ENCODE measurements at places on chromosomes 7 and 10.

- DNase-seq, result no peak
Measured at GRCh38 chr7:126605056-126605455, 647.7 kb downstream of the GRM8 start.

DNA sequence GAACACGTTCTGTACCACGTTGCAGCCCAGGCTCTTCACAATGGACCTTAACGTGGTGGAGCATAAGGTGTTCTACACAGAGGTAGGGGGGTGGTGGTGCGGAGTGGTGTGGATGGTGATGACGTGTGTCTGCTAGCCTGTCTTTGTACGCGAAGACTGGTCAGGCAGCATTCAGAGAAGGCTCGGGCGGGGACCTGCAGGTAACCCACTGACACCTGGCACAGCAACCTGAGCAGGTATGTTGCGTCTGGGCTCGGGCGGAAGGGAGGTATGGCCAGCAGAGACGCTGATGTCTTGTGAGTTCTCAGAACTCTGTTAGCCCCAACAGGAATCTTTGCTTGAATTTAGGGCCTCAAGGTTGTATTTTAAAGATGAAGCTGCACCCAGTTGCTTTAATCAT lies 55.0 kb downstream of the TRRAP start:
- DNase-seq, result no peak

- DNase-seq, result no peak
Measured at GRCh38 chr7:139708541-139708940, 69.3 kb downstream of the HIPK2 start.

DNA sequence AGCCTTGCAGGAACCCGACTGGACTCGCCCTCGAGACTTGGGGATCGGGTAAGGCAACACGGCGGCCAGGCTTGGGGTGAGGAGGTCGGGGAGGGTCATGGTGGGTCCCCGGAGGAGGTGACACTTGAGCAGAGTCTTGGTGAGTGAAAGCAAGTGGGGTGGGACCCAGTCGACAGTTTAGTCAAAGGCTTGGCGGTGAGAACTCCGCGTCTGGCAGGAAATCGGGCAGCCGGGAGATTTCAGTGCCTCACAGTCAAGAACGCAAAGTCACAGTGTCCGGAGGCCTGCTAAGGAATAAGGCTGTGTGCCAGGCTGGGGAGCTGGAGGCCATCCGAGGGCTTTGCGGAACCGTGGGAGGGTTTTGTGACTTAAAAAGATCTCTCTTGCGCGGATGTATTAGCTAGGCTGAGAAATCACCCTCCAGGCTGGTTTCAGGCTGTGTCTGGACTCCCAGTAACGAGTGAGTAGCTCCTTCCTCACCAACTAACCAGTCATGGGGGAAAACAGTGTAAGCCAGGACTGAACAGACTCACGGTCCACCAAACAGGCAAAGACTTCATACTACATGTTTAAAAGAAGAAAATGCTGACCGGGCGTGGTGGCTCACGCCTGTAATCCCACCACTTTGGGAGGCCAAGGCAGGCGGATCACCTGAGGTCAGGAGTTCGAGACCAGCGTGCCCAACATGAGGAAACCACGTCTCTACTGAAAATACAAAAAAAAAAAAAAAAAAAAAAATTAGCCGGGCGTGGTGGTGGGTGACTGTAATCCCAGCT lies 613 bp downstream of the AP5Z1 start:
- DNase-seq, result peak; percentile 65

DNA sequence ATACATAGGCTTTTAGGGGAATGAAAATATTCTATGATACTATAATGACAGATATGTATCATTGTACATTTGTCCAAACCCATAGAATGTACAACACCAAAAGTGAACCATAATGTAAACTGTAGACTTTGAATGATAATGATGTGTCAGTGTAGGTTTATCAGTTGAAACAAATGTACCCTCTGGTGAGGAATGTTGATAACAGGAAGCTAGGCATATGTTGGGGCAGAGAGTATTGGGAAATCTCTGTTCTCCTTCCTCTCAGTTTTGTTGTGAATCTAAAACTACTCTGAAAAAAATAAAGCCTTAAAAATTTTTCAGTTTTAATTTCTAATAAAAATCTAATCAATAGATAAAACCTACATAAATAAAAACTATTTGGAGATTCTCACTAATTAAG lies 36.9 kb downstream of the C1GALT1 start:
- no peak for DNase-seq
